Sigmoid colon (tissue), 7 donors: ENCODE measurements at places on chromosomes 16 and 17. TPM values are rescaled to one million over a fixed set of nuclear protein-coding genes. Genes with fewer than 3 reads are reported as not detected.

The ADGRG3 gene
- polyA plus RNA-seq = 0.69 TPM

The TUBB3 gene
- polyA plus RNA-seq = 1.8 TPM

DNA sequence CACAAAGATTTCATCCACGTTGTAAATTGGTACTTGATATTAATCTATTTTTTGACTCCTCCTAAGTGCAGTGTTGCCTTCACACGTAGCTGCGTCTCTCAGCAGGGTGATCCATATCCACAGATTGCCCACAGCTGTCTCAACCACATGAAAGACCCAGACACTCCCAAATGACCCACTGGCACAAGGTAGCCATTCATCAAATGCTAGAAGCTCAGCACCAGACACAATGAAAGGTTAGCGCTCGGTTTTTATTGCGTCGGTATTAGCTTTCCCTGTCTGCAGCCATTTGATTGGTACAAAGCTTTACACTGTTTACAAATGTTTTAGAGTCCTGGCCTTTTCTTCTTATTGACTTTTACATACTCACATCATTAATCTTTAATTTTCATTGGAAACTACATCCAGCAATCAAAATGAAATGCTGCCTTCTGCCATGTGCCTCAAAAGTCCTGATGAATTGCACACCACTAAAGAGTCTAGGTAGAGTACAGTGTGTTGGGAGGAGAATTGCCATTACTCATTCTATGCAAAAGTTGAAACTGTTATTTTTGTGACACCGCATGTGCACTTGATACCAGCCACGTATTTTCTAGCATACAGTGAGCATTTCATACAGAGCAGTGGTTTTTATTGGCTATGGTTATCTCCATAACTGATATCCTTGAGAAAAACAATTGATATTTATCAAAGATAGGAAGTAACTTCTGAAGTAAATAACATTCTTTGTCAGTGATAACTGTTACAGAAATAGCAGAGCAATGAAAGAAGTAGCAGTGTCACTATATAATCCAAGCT is 127.3 kb upstream of the NUDT7 start:
- H3K36me3 ChIP-seq = no peaks in the 10 kb centered on the region
- no peak for DNase-seq
- peaks cover 11% of the 10 kb centered on the region for H3K27me3 ChIP-seq
- no peaks in the 10 kb centered on the region for H3K4me1 ChIP-seq
- H3K4me3 ChIP-seq = no peak overlapping the region

DNA sequence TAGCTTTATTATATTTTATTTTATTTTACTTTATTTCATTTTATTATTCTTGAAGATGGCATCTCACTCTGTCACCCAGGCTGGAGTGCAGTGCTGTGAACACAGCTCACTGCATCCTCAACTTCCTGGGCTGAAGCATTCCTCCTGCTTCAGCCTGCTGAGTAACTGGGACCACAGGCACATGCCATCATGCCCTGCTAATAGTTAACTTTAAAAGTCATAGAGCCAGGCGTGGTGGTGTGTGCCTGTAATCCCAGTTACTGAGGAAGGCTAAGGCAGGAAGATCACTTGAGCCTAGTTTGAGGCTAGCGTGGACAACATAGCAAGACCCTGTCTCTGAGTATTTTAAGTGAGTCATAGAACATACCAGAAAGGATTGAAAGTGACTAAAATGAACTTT is 38.7 kb downstream of the ESRP2 start:
- no peak overlapping the region for H3K4me3 ChIP-seq
- H3K27me3 ChIP-seq = no peaks in the 10 kb centered on the region
- no peak overlapping the region for H3K27ac ChIP-seq
- no peaks in the 10 kb centered on the region for H3K4me1 ChIP-seq
- no peak for DNase-seq
- H3K36me3 ChIP-seq = no peaks in the 10 kb centered on the region

DNA sequence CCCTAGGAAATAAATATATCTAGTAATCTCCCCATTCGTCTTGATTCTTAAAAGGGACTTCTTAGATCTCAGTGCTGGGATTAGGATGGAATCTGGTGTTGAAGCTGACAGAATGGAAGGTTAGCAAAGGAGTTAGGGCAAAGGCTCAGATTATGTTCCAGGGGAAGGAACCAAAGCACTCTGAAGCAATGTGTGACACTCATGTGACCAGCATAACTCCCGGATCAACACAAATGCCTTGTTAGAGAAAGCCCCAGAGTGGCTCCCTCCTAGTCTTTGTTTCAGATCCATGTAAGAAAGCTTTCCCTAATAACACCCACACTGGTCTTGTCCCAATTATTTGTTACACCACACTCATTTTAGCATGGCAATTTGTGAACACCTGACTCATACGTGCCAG is 62.6 kb upstream of the ERN1 start:
- no peak overlapping the region for H3K4me3 ChIP-seq
- H3K27ac ChIP-seq = no peak overlapping the region
- H3K36me3 ChIP-seq = no peaks in the 10 kb centered on the region
- no peaks in the 10 kb centered on the region for H3K4me1 ChIP-seq
- no peaks in the 10 kb centered on the region for H3K27me3 ChIP-seq
- no peak for DNase-seq

DNA sequence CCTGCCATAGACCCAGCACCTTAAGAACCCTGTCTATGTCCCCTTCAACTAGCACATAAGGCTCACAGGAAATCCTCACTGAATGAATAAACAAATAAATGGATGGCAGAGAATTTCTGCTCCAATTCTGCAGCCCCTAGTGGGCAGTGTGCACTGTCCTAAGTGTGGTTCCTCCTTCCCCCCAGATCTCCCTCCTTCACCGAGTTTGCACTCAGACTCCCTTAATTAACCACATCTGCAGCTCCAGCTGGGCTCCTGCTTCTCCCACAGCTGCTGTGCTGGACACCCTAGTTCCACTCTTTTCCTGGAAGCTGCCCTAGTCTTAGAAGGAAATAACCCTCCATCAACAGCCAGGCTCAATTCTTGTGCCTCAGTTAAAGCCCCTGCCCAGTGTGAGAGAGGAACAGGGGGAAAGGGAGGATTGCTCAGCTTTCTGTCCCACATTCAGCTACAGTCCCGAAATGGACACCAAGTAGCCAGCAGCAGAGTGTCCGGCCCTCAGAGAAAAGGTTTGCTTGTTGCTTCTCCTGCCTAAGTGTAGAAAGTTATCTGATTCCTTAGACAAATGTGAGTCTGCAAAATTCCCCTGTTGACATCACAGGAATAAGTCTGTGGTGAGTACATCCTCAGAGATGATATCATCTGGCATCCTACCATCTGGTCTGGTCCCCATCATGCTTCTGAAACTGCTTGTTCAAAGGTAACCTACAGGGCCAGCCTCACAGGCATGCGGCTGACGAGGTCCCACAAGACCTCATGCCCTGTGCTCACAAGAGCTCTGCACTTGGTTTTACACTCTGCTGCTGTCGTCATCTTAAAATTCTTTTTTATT is 12.3 kb downstream of the LRRC3C start:
- H3K27me3 ChIP-seq = no peaks in the 10 kb centered on the region
- no peaks in the 10 kb centered on the region for H3K4me1 ChIP-seq
- H3K4me3 ChIP-seq = no peak overlapping the region

- H3K27me3 ChIP-seq = no peaks in the 10 kb centered on the region
- DNase-seq = peak; percentile 87
- H3K4me3 ChIP-seq = no peak overlapping the region
- H3K27ac ChIP-seq = peak overlapping the region; percentile 84
These were observed 32.4 kb downstream of the TIMM22 start for GRCh38 chr17:1029196-1029921.

GRCh38 chr17:62599964-62600657 is 27.4 kb upstream of the MRC2 start:
- no peaks in the 10 kb centered on the region for H3K27me3 ChIP-seq
- H3K27ac ChIP-seq = no peak overlapping the region

DNA sequence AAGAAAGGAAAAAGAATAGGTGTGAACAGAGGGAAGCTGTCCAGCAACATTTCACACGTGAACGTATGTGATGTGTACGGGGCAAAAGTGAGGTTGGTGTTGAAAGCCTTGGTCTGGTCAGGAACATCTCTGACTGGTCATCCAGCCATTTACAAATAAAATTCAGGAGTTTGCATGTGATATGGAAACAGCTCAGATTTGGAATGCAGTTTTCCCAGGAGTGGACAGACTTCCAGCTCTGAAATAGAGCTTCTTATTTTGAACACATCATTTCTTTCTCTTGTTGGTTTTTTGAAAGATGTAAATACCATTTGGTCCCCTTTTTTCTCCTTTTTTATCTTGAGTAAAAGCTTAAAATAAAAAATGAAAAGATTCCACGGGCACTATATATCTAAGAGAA is 566.2 kb upstream of the ZFHX3 start:
- no peaks in the 10 kb centered on the region for H3K4me1 ChIP-seq
- H3K36me3 ChIP-seq = no peaks in the 10 kb centered on the region
- no peak overlapping the region for H3K4me3 ChIP-seq
- no peaks in the 10 kb centered on the region for H3K27me3 ChIP-seq
- no peak for DNase-seq
- H3K27ac ChIP-seq = no peak overlapping the region

GRCh38 chr17:31068291-31068690 is 26.5 kb upstream of the NF1 start:
- H3K36me3 ChIP-seq = no peaks in the 10 kb centered on the region
- no peak for DNase-seq
- no peak overlapping the region for H3K27ac ChIP-seq
- no peaks in the 10 kb centered on the region for H3K27me3 ChIP-seq
- H3K4me1 ChIP-seq = peaks cover 11% of the 10 kb centered on the region

DNA sequence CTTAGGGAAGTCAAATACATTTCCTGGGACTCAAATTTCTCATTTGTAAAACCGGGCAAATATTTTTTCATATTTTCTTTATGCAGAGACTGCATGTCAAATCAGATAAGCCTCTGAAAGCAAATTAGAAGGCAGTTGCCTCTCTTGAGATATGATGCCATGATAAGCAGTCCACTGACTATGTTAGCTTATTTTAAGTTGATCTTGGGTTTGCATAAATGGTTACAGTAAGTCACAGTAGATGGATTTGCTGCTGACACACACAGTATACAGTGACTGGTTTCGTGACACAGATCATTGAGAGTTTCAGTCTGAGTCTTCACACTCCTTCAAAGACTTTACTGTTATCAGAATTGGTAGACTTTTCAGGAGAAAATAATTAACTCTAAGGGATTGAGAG is 927.6 kb upstream of the CDH8 start:
- H3K36me3 ChIP-seq = no peaks in the 10 kb centered on the region
- no peak for DNase-seq
- H3K4me1 ChIP-seq = no peaks in the 10 kb centered on the region
- H3K27me3 ChIP-seq = no peaks in the 10 kb centered on the region

The VWA3A gene
- polyA plus RNA-seq = not detected

- DNase-seq = no peak
- peaks cover 35% of the 10 kb centered on the region for H3K27me3 ChIP-seq
- no peaks in the 10 kb centered on the region for H3K36me3 ChIP-seq
- no peak overlapping the region for H3K4me3 ChIP-seq
These were observed 3.5 kb downstream of the MARVELD3 start for GRCh38 chr16:71629278-71630016.

The ENPP7 gene
- not detected for polyA plus RNA-seq

DNA sequence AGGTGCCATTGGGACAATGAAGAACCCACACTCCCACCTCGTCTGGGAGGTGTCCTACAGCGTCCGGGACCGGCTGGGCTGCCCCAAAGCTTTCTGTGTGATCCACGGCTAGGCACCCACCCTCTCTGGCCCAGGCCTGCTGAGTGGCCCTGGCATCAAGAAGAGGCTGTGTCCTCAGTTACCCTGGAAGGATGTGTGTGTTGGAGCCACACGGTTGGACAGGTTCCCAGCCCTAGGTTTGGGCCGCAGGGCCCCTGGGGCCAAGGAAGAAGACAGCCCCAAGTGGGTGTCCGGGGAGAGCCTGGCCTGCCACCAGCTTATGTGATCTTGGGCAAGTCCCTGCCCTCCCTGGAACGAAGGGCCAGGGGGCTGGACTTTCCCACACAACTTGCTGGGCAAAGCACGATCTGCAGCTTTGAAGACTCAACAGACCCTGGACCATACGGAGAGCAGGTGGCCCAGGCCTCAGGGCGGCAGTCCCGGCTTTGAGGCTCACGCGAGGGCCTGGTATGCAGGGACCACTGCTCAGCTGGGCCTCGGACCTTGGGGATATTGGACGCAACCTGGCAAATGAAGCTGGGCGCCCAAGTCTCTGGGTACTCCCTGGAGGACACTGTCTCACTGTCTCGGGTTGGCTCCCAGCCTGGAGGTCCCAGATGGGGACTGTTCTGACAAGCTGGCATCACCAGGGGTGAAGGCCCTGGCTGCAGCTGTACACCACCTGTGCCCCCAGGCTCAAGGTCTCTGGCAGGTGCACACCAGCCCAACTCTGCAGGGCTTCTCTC is 17.5 kb downstream of the MYBBP1A start:
- peaks cover 44% of the 10 kb centered on the region for H3K36me3 ChIP-seq
- H3K27me3 ChIP-seq = no peaks in the 10 kb centered on the region
- peaks cover 20% of the 10 kb centered on the region for H3K4me1 ChIP-seq
- DNase-seq = no peak
- peak overlapping the region; percentile 61 for H3K27ac ChIP-seq

- H3K4me3 ChIP-seq = no peak overlapping the region
- peak overlapping the region; percentile 28 for H3K27ac ChIP-seq
- H3K4me1 ChIP-seq = no peaks in the 10 kb centered on the region
- no peaks in the 10 kb centered on the region for H3K27me3 ChIP-seq
- H3K36me3 ChIP-seq = no peaks in the 10 kb centered on the region
These were observed 265.0 kb downstream of the CPPED1 start for GRCh38 chr16:12538667-12539091.

GRCh38 chr17:72782985-72783701 is 309.3 kb downstream of the SLC39A11 start:
- no peaks in the 10 kb centered on the region for H3K27me3 ChIP-seq
- H3K36me3 ChIP-seq = no peaks in the 10 kb centered on the region
- no peak overlapping the region for H3K27ac ChIP-seq
- no peaks in the 10 kb centered on the region for H3K4me1 ChIP-seq

DNA sequence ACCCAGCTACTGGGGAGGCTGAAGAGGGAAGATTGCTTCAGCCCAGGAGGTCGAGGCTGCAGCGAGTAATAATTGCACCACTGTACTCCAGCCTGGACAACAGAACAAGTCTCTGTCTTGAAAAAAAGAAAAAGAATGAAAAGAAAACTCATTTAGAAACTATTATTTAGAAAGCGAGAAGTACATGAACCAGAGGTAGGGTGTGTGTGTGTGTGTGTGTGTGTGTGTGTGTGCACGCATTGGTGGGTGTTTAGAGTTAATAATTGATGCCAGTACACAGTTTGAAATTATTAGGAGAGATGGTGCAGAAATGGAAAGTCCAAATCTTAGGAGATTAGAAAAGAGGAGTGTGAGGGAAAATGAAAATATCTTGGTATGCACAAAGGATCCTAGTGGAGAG is 106.6 kb downstream of the MRTFB start:
- no peak overlapping the region for H3K4me3 ChIP-seq
- H3K36me3 ChIP-seq = no peaks in the 10 kb centered on the region
- DNase-seq = no peak
- H3K4me1 ChIP-seq = peaks cover 11% of the 10 kb centered on the region

The ABI3 gene
- 15.2 TPM for polyA plus RNA-seq

The CHAD gene
- 4.4 TPM for polyA plus RNA-seq

DNA sequence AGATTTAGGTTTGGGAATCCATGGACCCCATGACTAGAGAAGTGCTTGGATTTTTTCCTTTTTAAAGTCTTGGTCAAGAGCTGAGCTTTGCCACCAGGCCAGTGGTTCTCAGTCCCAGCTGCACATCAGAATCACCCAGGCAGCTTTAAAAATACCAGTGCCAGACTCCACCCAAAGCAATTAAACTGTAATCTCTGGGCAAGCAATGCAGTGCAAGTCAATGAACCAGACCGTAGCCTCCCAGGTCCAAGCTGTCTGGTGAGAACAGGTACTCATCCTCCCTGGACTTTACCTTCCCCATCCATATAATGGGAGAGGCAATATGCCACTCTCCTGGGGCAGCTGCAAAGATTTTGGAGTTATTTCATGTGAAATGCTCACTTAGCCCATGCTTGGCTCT is 223.1 kb upstream of the CDH5 start:
- H3K4me1 ChIP-seq = no peaks in the 10 kb centered on the region
- H3K36me3 ChIP-seq = no peaks in the 10 kb centered on the region
- no peaks in the 10 kb centered on the region for H3K27me3 ChIP-seq
- DNase-seq = no peak
- no peak overlapping the region for H3K4me3 ChIP-seq
